ENCODE measurements at places on chromosomes 16 and 17.

DNA sequence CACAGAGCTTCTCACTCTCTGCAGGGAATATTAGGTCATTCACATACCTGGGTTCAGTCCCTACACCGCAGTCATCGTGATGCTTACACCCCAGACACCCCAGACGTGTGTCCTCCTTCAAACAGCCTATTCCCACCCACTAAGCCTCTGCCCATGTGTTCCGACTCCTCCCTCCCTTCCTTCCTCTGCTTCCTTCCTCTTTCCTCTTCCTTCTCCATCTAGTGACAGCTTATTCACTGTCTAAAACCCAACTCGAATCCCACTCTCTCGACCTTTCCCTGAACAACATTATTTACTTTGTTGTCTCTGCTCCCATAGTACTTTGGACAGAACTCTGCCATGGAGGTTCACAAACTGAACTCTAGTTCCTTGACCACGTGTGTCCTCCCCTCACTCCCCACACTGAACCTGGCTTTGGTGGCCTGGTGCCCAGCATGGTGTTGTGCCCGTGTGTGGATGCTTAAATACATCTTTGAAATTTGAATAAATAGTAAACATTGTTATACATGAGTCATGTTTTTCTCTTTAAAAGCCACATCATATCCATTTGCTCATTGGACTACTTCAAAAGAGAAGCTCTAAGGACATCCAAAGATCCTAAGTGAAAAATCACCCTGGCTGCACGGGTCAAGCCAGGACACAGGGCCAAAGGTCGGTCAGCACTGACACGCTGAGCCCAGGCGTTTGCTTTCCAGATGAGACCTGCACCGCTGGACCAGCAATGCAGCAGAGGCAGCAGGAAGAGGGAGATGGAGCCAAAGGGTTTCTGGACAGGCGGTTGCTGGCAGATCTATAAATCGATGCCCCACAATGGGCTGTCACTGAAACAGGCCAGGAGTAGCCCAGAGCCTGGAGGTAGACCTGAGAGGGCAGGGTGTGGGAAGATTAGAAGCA lies 14.1 kb upstream of the G6PC1 start:
- DNase-seq = no peak

DNA sequence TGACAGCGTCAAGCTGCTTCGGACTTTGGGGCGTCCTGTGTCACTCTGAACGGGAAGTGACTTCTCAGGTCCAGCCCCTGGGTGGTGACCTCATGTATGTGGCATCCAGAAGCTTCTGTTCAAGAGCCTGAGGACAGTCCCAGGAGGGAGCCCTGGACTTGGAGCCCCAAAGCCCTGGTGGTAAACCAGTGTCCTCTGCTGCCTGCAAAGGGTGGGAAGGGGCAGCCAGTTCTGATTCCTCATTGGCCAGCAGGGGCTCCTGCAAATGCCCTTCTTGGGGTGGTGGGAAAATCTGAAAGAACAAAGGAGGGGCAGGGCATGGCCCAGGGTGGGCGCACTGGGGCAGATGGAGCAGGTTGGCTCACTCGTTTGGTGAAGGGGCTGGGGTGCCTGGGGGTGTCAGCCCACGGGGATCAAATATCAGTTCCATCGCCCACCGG lies 1.6 kb downstream of the OSGIN1 start:
- DNase-seq = peak; percentile 39

GRCh38 chr17:61555127-61555566 lies 35.9 kb downstream of the NACA2 start:
- no peak for DNase-seq

GRCh38 chr16:442976-443375 lies 17.5 kb downstream of the RAB11FIP3 start:
- DNase-seq = no peak

DNA sequence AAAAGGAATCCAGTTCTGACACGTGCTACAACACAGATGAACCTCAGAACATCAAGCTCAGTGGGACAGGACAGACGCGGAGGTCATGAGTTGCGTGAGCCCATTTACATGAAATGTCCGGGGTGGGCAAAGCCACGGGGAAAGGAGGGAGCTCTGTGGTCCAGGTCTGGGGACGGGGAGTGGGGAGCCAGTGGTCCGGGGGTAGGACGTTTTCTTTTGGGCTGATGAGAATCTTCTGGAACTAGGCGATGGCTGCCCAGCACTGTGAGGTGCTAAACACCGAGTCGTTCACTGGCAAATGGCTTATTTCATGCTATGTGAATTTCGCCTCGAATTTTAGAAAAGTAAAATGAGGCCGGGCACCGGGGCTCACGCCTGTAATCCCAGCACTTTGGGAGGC lies 2.6 kb upstream of the LMF1 start:
- DNase-seq = no peak

DNA sequence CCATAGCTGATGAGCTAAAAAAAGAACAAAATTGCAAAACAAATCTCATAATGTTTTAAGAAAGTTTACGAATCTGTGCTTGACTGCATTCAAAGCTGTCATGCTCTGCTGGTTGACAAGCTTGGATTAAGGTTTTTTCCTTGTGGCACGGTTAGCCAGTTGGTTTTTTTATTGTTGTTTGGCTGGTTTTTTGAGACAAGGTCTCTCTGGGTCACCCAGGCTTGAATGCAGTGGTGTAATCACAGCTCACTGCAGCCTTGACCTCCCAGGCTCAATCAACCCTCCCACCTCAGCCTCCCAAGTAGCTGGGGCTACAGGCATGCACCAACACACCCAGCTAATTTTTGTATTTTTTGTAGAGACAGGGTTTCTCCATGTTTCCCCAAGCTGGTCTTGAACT lies 45.7 kb downstream of the PHKB start:
- no peak for DNase-seq
